ENCODE measurements at places on chromosomes 16 and 17.

GRCh38 chr16:29900102-29900887 lies at the start of gene ASPHD1:
Gene ASPHD1 (plus strand): TSS chr16:29900488. CDS start chr16:29900972, 484 bp downstream.
- DNase-seq, result peak; percentile 63

DNA sequence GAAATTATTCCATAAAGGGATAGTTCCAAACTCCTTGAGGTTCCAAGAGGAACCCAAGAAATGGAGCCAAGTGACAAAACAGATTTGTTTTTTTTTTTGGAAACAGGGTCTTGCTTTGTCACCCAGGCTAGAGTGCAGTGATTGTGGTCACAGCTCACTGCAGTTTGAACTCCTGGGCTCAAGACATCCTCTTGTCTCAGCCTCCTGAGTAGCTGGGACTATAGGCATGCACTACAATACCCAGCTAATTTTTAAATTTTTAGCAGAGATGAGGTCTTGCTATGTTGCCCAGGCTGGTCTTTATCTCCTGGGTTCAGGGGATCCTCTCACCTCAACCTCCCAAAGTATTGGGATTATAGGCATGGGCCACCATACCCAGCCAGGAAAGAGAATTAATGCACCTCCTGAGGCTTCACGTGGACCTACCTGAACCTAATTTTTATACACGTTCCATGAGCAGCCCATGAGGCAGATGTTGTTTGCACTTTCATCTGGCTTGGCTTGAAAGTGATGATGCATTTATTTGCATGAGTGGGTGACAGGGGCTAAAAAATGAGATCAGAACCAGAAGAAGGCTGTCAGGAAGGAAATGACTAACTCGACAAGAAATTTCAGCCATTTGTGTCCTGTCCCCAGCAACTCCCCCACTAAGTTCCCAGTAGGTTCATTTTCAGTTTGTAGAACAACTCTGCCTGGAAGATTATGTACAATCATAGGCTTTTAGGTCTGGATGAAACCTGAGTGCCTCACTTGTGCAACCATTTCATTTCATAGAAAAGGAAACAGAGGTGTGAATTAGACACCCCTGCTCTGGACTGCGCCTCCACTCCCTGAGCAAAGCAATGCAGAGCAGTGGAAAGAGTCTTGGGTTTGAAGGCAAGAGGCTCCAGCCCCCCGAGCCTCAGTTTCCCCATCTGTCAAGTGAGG lies 10.3 kb upstream of the IRF8 start:
- no peak for DNase-seq

GRCh38 chr17:8555062-8555461 lies 75.5 kb downstream of the MYH10 start:
- no peak for DNase-seq

DNA sequence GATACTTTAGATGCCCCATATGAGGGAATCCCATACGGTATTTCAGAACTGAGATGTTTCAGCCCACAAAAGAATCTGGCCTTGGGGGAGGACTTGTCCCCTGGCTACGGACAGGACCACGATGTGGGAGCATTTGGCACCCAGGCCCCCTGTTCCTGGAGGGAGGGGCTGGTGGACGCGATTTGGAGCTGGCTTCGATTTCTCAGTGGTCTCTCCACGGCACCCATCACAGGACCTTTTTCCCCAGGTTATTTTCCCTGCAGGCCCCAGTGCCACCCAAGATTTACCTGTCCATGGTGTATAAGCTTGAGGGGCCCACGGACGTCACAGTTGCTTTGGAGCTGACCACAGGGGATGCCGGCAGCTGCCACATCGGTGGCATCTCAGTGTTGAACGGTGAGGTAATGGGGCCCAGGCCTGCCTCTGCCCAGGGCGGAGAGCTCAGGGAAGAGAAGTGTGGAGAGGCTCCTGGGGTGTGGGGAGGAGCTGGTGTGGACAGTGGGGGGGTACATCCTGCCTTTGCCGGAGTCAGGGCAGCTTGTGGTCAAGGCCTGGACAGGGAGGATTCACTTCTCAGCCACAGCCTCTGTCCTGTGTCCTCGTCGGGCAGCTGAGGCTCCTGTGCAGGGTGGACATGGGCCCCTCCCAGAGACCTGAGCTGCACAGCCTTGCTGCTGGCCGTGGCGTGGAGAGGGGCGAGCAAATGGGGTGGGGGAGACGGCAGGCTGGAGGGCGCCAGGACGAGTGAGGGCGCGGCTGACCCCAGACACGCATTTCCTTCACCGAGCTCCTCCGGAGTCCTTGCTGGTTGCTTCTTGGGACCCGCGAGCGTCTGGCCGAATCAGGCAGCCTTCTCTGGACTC lies 9.9 kb downstream of the ENGASE start:
- no peak for DNase-seq

DNA sequence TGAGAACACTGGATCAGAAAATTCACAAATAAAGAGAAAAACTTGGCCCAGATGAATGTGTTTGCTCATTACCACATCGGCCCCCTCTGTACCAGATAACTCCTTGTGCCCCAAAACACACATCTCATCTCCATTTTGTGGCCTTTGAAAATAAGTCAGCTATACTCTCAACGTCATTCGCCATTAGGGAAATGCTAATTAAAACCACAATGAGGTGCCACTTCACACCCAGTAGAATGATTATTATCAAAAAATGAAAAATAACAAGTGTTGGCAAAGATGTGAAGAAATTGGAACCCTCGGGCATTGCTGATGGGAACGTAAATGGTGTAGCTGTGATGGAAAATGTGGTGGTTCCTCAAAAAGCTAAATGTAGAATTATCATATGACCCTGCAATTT lies 34.6 kb upstream of the AKTIP start:
- no peak for DNase-seq

DNA sequence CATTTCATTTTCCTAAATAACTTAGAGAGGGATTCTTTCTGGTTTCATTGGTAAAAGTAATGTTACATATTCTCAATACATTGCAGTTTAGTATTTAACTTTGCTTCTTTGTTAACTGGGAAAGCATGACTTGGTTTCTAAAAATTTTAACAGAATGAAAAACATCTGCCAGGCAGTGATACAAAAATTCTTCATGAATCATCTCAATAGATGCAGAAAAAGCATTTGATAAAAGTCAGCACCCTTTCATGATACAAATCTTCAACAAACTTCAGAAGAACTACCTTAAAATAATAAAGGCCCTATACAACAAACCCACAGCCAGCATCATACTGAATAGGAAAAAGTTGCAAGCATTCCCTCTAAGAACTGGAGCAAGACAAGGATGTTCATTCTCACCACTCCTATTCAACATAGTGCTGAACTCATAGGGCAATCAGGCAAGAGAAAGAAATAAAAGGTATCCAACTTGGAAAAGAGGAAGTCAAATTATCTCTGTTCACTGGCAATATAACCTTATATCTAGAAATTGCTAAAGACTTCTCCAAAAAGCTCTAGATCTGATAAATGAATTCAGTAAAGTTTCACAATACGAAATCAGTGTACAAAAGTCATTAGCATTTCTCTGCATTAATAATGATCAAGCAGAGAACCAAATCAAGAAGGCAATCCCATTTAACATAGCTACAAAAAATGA lies 50.4 kb downstream of the SLFN5 start:
- DNase-seq, result no peak

GRCh38 chr17:77326636-77327035 lies 185.9 kb downstream of the SEC14L1 start:
- no peak for DNase-seq

DNA sequence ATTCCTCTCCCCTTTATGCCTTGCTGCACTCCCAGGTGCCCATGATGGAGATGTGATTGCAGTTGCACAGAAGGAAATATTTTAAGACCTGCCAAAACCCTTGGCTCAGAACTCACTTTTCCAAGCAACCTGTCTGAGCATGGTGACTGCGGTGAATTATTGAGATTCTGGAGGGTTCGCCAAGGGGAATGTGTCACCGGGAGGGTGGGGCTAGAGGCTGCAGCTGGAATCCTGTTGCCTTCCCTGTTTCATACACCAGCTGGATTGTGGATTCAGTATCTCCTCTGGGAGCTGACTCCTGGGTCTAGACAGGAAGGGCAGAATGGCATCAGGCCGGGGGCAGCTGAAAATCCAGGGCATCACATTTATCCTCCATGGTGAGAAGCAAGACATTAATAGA lies 527.2 kb downstream of the TMEM114 start:
- DNase-seq, result no peak

- DNase-seq, result no peak
Observed at GRCh38 chr17:81867170-81867990, 3.8 kb downstream of the ARHGDIA start.

DNA sequence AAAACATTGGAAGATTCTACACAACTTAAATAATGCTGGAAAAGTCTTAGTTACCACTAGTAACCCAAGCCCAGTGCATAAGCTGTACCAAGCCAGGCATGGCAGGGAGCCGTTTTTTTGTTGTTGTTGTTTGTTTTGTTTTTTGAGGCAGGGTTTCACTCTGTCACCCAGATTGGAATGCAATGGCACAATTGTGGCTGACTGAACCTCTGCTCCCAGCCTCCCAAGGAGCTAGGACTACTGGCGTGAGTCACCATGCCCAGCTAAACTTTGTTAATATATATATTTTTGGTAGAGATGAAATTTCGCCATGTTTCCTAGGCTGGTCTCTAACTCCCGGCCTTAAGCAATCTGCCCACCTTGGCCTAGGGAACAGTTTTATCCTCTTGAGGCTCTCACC lies 564 bp upstream of the TMIGD1 start:
- no peak for DNase-seq

- DNase-seq, result no peak
Observed at GRCh38 chr17:78735832-78736525, 46.1 kb downstream of the CYTH1 start.

GRCh38 chr16:89453501-89454321 lies 36.6 kb downstream of the ANKRD11 start:
- DNase-seq, result no peak

GRCh38 chr16:51244887-51245657 lies 94.0 kb upstream of the SALL1 start:
- no peak for DNase-seq

DNA sequence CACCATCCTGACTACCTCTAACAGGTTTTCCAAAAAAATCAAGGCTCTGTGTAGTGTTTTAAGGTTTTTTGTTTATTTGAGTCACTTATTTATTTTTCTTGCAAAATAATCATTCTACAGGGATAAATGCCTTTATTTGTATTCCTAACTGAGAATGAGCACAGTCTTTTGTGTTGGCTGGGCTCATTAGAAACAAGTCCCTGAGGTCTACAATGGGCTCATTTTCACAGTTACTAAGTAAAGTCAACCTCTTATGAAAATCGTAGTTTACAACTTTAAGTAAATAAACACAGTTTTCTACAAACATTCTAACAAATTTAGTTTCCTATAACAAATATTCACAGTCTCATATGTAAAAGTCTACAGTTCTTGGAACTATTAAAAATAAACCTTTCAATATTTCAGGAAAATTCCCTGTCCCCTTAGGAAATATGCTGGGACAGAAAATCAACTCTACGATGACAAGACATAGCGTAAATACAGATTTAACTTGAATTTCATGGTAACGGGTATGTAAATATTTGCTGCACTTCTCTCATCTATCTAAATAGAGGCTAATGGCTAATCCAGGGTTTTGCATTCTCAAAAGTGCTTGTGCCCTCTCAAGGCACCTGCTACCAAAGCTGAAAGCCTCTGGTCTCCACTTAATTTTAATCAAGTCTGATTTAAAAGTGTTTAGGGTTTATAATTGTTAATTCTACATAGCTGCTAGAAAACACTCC lies 31.5 kb upstream of the CDH5 start:
- DNase-seq, result no peak

GRCh38 chr17:48336986-48337385 lies 93.0 kb downstream of the SKAP1 start:
- no peak for DNase-seq

- no peak for DNase-seq
Observed at GRCh38 chr16:79519448-79519847, 81.1 kb downstream of the MAF start.

DNA sequence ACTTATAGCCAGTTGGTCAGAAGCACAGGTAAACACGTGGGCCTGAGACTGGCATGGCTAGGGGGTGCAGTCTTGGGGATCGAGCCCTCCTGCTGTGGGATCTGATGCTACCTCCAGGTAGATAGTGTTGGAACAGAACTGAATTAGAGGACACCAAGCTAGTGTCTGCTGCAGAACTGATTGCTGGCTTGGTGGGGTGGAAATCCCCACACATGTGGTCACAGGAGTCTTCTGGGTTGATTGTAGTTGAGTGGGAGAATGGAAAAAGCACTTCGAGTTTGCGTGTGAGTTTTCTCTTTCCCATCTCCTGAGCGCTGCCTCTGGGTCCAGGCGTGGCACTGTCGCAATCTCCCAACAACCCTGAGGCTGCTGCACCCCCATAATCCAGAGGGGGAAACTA lies 8.0 kb upstream of the SPATA32 start:
- DNase-seq, result no peak

DNA sequence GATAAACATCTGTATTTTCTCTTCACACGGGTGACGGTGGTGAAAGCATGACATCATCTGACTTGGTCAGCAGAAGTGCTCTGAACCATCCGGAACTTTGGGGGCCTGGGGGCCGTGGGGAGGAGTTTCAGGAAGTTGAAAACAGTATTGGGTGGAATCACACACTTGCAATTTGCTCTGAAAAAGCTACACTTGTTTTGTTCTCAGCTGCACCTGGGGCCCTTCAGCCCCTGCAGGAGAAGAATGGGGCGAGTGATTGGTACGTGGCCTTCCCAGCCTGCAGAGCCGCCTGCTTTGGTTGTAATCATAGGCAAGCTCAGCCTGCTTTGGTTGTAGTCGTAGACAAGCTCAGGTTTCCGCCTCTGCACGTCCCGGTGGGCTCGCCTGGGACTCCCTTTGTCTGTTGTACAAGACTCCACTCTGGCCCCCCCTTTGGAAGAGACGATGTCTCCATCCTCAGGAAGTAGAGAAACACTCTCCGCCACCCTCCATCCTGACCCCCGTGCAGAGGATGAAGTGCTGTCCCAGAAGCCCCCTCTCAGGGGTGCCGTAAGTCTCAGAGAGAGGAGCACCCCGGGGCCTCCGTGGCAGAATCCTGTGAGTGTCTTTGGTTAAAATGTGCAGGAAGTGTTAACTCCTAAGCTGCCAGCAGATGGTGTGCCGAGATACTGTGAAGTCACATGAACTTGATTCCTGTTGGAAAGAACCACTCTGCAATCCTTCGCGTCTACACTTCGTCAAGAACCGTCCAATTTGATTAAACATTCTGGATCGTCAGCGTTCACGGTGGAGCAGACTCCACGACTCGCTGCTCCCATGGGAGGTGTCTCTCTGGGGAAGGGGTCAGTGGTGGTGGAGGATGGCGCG lies 5.4 kb downstream of the BANP start:
- DNase-seq, result peak; percentile 71

GRCh38 chr17:82858376-82859126 lies 18.7 kb upstream of the ZNF750 start:
- DNase-seq, result peak; percentile 39

GRCh38 chr17:70127221-70127873 lies 42.0 kb upstream of the KCNJ2 start:
- no peak for DNase-seq

DNA sequence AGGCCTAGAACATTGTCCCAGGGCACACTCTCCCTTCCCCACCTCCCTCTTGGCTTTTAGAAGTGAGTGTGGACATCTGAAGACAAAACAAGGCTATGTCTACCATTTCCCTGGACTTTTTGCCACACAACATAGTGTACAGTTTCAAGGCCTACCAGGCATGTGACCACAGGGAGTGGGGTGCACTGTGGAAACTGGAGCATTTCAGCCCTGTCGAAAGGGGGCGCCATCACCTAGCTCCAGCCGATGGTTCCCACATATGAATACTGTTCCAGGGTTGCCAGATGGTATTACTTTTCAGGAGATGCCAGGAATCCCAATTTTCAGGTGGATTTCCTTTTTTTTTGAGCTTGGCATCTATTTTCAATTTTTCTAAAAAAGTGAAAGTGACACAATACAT lies 140.7 kb downstream of the KATNIP start:
- peak; percentile 5 for DNase-seq

GRCh38 chr17:867896-868489 lies 85.8 kb downstream of the MRM3 start:
- DNase-seq, result no peak
